ENCODE measurements at places on chromosomes 13 and 19.

GRCh38 chr19:38970664-38971532 lies 4.6 kb downstream of the FBXO17 start:
- H3K4me1 ChIP-seq: no peaks in the 10 kb centered on the region
- no peaks in the 10 kb centered on the region for H3K27me3 ChIP-seq
- H3K4me3 ChIP-seq: no peak overlapping the region
- DNase-seq: no peak

GRCh38 chr13:39484506-39485313 lies 118.3 kb downstream of the LHFPL6 start:
- H3K4me1 ChIP-seq: no peaks in the 10 kb centered on the region
- no peak overlapping the region for H3K4me3 ChIP-seq
- DNase-seq: no peak

- DNase-seq: no peak
- H3K4me1 ChIP-seq: no peaks in the 10 kb centered on the region
- H3K4me3 ChIP-seq: no peak overlapping the region
- no peaks in the 10 kb centered on the region for H3K36me3 ChIP-seq
- H3K27ac ChIP-seq: no peak overlapping the region
Measured at GRCh38 chr19:4316956-4317355, 12.6 kb downstream of the FSD1 start.

- H3K4me3 ChIP-seq: peak overlapping the region; percentile 0
- H3K27me3 ChIP-seq: no peaks in the 10 kb centered on the region
- H3K27ac ChIP-seq: peak overlapping the region; percentile 60
Measured at GRCh38 chr13:48492470-48493065, 40.3 kb downstream of the RCBTB2 start.

DNA sequence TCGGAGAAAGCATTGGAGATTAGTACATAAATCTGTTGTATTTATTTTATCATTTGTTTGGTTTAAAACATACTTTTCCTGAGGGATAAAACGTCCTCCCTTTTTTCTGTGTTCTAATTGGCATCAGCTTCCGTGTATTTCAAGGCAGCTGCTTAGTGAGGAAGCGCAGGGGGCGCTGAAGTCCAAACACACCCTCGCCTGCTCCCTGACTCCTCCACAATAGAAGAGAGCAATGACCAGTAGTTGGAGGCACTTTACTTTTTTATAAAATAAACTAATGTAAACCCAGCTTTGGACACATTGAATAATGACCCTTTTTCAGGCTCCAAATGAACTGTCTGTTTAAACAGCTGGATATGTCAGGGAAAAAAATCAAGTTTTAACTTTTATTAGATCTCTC lies 79.9 kb downstream of the RNASEH2B start:
- H3K4me1 ChIP-seq: peaks cover 9% of the 10 kb centered on the region
- no peak overlapping the region for H3K4me3 ChIP-seq
- H3K27ac ChIP-seq: peak overlapping the region; percentile 82
- no peaks in the 10 kb centered on the region for H3K27me3 ChIP-seq
- no peaks in the 10 kb centered on the region for H3K36me3 ChIP-seq

DNA sequence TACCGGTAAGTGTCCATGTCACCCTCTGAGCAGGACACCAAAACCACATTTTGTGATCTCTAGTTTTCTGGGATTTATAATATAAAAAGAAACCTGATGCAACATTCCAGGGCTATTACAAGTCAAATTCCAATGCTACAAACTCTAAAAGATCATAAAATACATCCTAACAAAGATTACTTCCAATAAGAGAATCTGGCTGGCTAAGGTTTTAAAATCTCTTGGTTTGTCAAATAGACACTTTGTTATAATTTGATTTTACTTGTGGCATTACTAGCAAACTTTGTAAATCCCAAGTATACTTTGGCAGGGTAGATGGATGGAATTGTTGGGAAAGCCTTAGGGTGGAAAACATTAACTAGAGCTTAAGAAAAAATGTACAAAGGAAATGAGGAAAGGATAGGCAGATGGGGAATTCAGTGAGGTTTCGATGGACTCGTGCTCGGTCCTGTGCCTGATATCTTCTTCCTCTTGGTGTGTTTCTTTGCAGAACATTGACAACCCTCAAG lies 74.0 kb upstream of the POMP start:
- H3K36me3 ChIP-seq: no peaks in the 10 kb centered on the region
- H3K4me3 ChIP-seq: no peak overlapping the region
- H3K4me1 ChIP-seq: no peaks in the 10 kb centered on the region
- DNase-seq: no peak
- no peak overlapping the region for H3K27ac ChIP-seq

- no peak overlapping the region for H3K27ac ChIP-seq
- no peaks in the 10 kb centered on the region for H3K27me3 ChIP-seq
- DNase-seq: no peak
- no peak overlapping the region for H3K4me3 ChIP-seq
- no peaks in the 10 kb centered on the region for H3K36me3 ChIP-seq
Measured at GRCh38 chr13:97944396-97945029, 9.0 kb upstream of the IPO5 start.
